Stimulated activated CD4-positive, alpha-beta T cell treated with anti-CD3 and anti-CD28 coated beads, Interleukin-4, amount 100 ng/mL, for 48 hours (primary cell): ENCODE measurements at places on chromosomes 6 and 20.

- DNase-seq = no peak
Observed at GRCh38 chr6:92109956-92110355, 1309.4 kb downstream of the EPHA7 start.

DNA sequence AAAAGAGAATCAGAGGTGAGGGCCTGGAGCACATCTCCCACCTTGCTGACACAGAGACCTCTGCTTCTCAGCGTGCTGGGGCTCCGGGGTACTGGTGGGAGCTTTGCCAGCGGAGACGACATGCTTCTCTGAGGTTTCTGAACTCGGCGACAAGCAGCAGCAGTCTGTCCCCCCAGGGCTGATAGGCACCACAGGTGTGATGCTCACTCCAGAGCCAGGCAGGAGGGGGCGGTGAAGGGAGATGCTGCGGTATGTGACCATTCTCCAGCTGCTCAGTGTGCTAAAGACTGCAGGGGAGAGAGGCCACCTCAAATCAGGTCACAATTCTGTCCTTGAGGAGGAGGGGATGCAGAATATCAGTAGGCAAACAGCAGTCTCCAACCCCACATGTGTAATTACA lies 219.9 kb downstream of the ALDH8A1 start:
- no peak for DNase-seq

DNA sequence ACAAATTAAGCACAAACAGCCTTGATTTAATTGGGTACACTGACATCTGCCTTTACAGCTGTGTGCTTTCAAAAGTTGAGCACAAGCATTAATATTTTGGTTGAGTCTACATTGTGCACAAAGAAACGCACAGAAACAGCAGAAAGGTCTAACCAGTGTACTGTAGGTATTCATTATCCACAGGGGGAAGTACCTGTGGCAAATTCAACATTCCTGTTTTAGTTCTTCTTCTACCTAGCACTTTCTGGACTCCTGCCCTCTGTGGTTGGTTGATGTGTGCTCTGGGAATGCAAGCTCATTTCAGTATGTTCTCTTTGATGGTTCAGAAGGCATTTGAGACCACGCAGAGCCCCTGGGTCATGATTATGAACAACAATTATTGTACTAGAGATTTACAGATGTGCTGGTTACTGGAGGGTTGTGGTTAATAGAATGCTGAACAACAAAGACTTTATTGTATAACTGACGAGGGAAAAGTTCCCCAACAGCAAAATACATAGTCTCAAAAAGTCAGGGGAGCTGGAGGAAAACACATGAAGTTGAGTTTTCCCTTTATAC lies 26.6 kb upstream of the DAAM2 start:
- DNase-seq = no peak

DNA sequence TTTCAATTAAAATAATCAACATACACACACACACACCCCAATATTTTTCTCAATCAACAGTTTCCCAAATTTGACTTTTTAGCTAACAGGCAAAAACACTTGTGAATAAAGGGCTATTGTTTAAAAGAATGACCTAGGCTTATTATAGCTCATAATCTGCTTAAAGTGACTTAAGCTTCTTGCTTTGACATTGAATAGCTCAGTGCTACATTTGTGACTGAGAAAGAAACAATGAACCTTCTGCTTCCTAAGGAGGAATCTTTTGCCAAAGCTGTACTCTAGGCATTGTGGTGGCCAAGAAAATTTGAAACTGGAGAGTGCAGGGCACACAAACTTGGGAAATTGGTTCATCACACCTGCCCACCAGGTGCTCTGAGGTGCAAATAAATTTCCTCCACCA lies 282.0 kb downstream of the SYNE1 start:
- DNase-seq = no peak
